Activated naive CD4-positive, alpha-beta T cell treated with Interleukin-2 at 50 U/mL for 16 hours (primary cell): ENCODE measurements at places on chromosomes 1 and 21.

DNA sequence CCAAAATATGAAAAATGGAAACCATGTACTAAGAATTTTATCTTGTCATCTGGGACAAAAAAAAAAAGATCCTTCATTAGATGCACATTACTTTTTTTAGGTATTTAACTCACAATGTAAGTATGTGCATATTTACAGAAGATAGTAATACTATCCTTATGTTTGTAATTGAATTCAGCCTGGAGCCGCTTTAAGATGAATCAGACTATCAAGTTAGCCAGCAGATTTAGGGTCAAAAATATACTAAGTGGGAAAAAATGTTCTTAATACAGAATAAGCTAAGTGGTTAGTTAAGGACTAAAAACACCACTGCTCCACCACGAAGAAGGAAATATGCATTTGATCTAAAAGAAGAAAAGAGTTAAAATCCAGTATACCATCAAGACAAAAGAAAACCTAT is 49.1 kb downstream of the DSCAM start:
- DNase-seq: no peak

DNA sequence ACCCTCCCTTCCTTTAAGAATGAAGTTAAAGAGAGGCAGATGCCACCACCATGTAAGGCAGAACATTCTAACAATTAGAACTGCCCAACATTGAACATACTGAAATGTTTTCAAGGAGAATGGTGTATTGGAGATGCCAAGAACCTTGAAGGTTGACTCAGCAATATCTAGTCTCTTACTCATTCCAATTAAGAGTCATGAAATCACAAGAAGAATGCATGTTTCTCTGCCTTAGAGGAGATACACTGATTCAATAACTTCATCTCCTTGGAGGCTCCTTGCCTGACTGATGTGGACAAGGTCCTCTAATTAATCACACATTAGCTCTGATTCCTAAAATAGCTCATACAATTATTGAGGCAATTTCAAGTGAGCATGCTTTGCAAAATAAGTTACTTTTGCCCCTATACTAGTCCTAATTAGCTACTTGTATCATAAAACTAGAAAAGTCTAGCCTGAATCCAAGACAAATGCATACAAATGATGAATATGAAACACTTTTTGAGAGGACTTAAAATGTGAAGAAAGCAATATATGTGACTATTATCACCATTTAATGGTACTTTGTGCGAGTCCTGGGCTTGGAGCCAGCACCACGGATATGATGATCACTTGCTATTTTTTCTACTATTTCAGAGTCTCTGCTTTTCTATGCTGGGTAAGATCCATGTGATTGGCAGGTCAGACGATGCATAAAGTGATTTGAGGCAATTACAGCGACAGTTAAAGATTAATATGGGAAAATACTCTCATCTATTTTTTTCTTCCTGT is 114.5 kb downstream of the DSCAM start:
- no peak for DNase-seq

DNA sequence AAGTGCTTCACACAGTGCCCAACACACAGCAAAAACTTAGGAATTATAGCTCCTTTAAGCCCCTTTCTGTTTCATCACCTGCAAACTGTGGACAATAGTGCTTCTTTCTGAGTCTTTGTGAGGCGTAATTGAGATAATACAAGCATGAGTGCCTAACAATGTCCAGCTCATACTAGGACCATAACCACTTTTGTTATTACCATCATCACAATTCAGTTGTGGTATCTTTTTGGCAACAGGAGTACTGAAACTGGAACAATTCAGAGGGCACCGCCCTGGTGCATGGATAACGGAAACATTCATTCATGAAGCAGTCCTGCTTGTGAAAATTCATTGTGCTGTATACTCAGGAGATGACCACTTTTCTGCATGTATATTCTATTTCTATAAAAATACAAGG is 18.2 kb downstream of the DNAJC11 start:
- no peak for DNase-seq

DNA sequence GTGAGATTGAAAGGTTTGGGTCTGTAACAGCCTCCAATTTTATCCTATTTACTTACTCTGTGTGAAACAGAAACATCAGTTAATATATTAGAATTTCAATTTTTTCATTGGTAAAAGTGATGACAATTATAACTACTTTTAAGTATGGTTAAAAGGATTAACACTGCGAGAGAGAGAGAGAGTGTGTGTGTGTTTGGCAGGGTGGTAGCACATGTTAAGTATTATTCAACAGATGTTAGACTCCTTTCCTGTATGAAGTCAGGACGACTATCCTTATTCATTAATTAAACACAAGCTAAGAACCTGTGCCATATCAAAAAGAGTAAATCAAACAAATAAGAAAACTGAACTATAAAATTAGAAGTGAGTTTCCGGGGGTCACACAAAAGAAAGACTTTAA is 662.5 kb downstream of the PLPP3 start:
- DNase-seq: no peak

- DNase-seq: no peak
Observed at GRCh38 chr1:40944841-40945430, 34.6 kb upstream of the CTPS1 start.

DNA sequence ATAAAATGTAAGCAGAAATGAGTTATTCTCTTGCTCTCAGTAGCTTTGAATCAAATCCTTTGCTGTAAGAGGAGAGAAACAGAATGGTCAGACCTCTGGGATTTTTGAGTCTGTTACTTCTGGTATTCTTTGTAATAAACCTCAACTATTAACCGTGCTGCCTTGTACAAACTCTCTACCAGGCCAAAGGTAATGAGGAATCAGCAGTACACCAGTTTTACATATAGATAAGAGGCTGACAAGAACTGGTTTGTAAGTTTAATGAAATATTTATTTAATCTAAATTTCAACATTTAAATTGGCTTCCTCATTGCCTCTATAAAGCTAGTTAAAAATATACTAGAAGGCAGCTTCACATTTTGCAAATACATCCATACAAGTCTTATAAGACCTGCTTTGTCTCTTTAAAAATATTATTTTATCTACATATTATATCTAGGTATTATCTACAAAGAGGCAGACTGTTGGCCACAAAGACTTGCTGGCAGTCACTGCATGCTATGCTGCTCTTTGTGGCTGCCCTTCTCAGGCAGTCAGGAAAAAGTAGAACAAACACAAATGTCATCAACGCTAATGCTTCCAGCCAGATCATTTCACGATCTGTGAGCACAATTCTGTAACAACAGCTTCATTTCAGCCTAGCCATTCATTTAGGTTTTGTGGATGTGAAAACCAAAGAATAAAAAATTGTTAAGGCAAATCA is 173.0 kb downstream of the GABPA start:
- DNase-seq: no peak
